Stimulated activated CD4-positive, alpha-beta T cell treated with anti-CD3 and anti-CD28 coated beads, TNF-alpha, amount 100 ng/mL, for 24 hours (primary cell): ENCODE measurements at places on chromosomes 4 and X.

DNA sequence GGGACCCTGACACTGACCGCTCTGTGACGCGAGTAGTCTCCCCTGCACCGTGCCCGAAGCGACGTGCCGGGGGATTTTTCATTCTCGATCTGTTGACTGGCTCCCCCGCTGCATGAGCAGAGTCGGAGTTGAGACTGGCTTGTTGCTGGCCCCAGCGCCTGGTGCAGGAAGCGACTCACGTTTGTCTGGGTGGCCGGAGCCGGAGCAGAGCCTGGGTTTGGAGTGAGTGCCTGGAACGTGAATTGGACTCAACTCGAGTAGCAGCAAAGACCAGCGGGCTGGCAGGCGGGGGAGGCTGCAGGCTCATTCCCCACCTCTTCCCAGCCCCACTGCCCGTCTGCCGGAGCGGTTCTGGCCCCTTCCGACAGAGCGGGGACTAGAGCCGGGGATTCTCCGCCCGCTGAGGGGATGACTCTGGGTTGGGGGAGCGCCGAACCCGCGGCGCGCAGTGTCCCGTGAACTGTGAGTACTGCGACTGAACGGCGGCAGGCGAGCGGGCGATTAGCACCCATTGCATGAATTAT is 554 bp downstream of the PCDH7 start:
- DNase-seq: no peak

- DNase-seq: no peak
Measured at GRCh38 chr4:184598753-184599491, 50.3 kb downstream of the CASP3 start.

DNA sequence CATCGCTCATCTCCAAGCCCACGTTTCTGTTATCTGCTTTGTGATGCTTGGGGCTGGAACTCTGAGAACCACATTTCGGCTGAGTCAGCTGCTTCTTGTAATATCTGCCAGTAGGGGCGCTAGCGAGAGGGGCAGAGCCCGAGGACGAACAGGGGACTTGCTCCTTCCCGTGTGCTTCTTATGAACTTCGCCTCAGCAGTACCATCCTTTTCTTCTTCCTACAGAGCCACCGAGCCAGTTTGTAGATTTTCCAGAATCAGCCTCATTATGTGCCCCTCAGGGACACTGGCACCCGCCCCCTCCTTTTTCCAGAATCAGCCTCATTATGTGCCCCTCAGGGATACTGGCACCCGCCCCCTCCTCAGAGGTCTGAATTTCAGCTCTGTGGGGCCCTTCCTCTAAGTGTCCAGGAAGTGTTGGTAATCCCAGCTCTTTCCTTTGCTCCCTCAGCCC is 441.7 kb upstream of the RASGEF1B start:
- peak; percentile 42 for DNase-seq

DNA sequence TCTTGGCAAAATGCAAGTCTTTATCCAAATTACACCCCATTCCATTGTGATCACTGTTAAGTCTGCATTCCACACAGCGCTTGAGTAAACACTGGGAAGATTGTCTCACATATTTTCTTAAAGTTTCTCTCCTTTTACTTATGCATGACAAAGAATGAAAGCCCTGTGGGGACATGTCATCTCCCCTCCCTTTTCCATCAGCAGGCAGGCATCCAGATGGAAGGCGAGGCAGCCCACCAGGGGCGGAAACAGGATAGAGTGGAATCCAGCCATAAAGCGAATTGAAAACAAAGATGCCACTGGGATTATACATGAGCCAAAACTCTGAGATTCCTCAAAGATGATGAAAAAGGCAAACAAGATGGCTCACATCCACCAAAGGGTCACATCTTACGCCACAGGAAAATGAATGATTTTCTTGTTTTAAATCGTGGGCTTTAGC is 78.2 kb downstream of the AFAP1 start:
- DNase-seq: no peak

DNA sequence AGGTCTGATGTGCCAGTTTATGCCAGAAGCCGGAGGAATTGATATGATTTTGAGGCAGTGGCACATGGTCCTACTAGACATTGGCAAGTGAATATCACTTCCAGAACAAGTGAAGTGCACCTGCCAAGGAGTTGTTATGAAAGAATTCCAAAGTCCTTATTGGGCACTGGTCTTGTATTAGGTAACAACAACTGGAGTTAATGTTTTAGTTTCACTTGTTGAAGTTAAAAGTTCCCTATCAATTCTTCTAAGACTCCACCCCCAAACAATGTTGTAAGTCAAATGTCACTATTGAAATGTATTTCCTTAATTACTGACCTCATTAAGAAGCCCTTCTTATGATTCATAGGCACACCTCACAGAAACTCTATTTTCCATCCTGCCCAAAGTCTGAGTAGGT is 3.1 kb downstream of the TET2 start:
- no peak for DNase-seq

GRCh38 chrX:46477435-46477834 is 67.8 kb downstream of the ZNF674 start:
- no peak for DNase-seq

DNA sequence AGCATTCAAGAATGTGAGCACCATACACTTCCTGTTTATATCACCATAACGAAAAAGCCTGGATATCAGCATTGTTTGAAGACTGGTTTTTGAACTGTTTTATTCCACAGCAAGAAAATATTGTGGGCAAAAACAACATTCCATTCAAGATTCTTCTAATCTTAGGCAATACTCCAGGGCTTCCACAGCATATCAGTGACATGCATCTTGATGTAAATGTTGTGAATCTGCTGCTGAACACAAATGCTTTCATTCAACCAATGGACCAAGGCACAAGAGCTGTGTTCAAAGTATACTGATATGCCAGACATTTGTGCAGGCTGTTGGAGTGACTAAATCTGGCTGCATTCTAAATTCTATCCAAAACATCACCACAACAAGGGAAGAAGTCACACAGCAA is 260.1 kb upstream of the ETNPPL start:
- no peak for DNase-seq

DNA sequence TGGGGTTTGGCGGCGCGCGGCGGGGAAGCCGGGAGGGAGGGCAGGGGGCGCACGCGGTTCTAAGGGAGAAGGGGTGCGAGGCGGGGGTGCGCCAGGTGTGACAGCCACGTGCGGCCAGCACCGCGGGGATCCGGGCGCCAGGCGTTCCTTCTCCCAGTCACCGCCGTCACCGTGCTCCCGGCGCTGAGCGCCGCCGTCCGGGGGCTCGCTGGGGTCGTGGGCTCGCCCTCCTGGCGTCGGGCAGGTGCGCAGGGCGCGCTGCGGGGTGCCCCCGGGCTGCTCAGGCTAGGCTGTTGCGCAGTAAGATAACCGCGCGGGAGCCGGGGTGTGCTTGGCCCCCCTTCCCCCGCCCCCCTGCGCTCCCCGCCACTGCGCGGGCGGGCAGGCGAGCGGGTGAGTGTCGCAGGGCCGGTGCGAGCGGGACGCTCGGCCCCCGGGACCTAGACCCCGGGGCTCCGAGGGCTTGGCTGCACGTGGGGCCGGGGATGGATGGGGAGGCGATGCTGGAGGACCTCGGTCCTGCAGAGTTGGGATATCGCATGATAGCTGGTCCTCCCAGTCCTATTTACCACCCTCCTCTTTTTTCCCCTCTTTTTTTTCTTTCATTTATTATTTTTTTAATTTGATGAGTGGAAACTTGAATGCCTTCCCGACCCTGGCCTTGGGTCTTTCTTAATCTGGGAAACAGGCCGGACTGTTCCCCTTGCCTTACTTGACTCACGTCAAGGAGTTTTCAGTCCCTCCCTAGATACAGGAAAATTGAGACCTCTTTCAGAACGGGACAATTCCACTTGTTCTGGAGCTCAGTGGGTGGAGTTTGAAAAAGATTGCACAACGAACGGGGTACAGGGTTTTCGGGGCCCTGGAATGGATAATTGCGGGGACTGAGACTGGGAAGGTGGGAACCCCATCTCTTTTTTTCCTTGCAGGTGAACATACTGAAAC is 797 bp downstream of the TXLNG start:
- DNase-seq: no peak

GRCh38 chrX:77742788-77743476 is 43.1 kb downstream of the ATRX start:
- no peak for DNase-seq

- peak; percentile 47 for DNase-seq
Measured at GRCh38 chr4:98794565-98795205, 134.2 kb downstream of the EIF4E start.

DNA sequence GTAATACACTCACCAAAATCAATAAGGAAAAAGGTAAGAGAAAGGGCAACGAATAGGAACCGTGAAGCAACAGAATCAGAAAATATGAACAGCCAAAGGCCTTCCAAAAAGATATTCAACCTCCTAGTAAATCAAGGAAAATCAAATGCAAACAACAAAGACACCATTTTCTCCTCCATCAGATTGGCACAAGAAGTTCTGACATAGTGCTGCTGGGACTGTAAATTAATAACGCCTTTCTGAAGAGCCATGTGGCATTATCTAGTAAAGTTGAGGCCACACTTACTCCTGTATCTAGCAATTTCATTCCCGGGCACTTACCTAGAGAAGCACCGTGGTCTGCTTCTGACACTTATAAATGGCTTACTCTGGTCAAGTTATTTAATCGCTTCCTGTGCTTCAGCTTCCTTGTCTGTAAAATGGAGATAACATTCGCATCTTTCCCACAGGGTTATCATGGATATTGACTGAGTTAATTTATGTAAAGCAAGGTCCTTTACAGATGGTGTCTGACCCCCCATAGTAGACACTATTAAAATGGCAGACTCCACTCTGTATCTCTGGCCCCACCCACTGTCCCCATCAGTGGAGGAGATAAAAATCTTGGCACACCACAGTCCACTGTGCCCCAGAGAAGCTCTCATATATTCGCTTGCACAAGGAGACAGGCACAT is 20.5 kb upstream of the ENPP6 start:
- DNase-seq: no peak

DNA sequence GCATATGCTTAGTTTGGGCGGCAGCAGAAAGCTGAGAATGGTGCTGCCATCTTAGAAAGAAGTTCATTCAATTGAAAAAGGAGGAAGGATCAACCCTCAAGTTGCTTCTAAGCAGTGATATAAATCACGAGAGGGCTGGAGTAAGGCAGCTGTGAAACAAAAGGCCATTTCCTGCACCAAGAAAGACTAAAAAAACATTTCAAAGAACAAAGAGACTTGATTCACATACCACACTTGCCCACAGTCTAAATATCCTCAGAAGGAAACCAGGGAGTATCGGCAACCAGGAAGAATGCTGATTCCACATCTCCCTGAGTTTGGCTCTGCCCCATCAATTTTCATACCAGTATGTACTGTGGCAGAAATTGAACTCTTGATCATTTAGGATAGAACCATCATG is 240.1 kb downstream of the OPHN1 start:
- DNase-seq: no peak

GRCh38 chrX:39163581-39164126 is 362.4 kb downstream of the MID1IP1 start:
- DNase-seq: no peak

DNA sequence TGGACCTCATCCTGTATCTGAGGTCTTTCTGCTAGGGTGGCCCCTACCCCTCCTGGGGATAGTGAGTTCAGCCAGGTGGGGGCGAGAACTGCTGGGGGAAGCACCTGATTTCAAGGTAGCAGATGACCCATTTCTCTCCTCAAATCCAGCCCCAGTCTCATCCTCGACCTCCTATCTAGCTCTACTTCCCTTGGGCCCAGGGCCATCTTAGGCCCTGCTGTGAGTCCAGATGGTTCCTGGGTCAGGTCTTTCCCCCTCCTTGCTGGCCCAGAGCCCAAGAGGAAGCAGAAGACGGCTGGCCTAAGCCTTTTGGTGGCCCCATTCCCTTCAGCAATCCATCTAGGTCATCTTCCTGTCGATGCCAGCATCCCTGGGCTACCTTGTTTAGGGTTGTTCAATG is 3.3 kb downstream of the CDK16 start:
- DNase-seq: no peak

- no peak for DNase-seq
Measured at GRCh38 chr4:37678624-37679023, 7.6 kb downstream of the RELL1 start.

- peak; percentile 2 for DNase-seq
Measured at GRCh38 chrX:2325076-2325784, 175.5 kb downstream of the DHRSX start.

DNA sequence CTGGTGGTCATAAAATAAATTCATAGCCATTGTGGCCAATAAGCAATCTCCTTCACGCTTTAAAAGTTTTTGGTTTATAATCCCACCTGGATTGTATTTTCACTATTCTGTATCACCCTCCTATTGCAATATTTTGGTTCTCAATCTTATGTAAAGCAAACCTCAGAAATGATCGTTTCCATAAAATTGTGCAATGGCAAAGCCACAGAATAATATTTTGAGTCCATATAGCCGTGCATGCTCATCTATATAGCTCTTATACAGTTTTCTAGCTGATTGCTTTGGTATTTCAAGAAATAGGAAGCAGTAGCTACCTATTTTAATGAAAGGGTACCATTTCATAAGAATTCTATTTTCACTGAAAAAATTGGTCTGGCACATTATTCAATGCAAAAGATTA is 10.0 kb upstream of the HAND2 start:
- DNase-seq: no peak

DNA sequence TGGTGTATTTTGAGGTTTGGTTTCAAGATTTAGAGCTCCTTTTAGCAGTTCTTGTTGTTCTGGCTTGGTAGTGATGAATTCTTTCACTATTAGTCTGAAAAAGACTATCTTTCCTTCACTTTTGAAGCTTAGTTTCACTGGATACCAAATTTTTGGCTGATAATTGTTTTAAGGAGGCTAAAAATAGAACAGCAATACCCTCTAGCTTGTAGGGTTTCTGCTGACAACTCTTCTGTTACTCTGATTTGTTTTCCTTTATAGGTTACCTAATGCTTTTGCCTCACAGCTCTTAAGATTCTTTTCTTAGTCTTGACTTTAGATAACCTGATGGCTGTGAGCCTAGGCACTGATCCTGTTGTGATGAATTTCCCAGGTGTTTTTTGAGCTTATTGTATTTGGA is 33.6 kb upstream of the HEPH start:
- no peak for DNase-seq

DNA sequence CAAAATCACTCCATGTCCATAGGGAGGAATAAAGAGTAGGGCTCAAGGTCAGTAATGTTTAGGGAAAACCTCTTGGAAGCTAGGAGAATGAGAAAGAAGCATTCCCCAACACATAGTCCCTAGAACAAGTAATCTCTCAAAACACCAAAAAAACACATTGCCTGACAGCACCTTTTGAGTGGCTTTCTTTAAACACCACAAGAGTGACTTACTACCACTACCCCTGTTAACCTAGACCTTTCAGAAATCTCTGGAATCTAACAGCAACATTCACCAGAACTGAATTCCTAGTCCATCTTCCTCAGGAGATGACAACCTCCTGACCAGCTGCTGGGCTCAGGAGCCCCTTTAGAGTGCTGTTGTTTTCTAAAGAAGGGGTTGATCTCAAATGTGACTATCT is 142.2 kb downstream of the SOWAHB start:
- no peak for DNase-seq

DNA sequence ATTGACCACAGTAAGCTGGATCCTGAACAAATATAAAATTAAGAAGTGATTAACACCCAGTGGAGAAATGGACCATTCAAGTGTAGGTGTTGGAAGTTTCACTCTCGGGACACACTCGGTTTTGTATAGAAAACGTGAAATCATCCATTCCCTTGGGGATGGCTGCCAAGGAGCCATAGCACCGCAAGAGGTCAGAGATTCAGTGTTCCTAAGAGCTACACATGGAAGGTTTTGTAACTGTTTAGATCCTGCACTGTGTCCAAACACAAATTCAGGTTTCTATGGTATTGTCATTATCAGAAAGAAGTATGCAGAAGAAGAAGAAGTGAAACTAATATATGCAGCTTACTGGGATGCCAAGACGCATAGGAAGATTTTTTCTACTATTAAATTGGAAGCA is 281.0 kb downstream of the LDB2 start:
- DNase-seq: no peak

- DNase-seq: no peak
Measured at GRCh38 chr4:111945014-111945413, 200.2 kb upstream of the FAM241A start.
